ENCODE measurements at places on chromosomes 4 and X.

DNA sequence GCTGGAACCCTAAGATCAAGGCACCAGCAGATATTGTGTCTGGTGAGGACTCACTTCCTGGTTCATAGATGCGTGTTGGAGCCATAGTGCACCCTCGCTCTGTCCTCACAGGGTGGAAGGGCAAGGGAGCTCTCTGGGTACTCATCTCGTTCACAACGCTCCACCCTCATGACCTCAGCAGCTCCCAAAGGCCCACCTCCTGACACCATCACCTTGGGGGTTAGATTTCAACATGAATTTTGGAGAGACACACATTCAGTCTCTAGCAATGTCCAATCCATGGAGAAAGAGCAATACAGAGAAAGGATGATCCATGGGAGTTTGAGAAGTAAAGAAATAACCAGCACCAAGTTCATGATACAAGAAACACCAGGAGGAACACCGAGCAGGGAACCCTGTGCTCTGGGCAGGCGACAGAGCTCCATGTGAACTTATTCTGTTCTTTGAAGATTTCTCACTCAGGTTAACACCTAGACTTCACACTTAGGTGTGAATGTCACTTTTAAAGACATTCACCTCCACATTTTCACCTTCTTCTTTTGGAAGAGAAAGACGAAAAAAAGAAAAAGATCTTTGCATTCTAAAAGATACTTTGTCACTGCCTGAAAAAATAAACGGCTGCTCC lies 171.8 kb upstream of the FAM9B start:
- no peak for DNase-seq

GRCh38 chrX:46433892-46434291 lies 111.3 kb downstream of the ZNF674 start:
- DNase-seq = no peak

GRCh38 chr4:85005865-85006377 lies 39.4 kb upstream of the WDFY3 start:
- DNase-seq = no peak

GRCh38 chrX:97306771-97307470 lies 423.2 kb downstream of the RPA4 start:
- DNase-seq = no peak

- DNase-seq = no peak
These were observed 37.0 kb upstream of the SMIM31 start for GRCh38 chr4:164716901-164717300.

DNA sequence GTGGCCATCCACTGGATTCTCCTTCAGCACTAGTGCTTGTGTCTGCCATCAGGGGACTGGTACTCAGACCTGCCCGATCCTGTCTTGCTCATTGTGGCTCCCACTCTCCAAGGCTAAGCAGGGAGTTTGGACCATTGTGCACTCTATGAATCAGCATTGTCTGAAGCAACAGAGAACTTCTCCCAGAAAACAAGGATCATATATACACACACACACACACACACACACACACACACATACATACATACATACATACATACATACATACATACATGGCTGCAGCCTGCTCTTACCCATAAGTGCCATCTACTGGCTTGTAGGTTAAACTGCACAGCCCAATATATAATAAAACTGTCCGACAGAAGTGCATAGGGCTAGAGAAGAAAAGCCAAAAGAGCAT lies 345.3 kb upstream of the LCORL start:
- DNase-seq = no peak

DNA sequence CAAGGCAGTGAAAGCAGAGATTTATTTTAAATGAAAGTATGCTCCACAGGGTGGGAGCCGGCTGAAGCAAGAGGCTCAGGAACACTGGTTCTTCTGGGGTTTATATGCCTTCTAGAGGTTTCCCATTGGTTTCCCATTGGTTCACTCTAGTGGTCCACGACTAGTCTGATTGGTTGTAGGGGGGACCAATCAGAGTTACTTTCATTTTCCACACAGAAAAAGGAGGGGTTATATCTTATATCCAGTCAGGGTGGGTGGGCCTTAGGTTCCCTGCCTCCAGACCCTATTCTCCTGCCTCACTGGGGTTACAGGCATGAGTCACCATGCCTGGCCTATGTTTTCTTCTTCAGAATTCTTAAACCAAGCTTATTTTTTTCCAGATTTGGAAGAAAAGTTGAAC lies 101.6 kb downstream of the KLHL8 start:
- DNase-seq = no peak

GRCh38 chr4:27846951-27847350 lies 986.3 kb downstream of the STIM2 start:
- no peak for DNase-seq

- DNase-seq = no peak
These were observed 137.2 kb downstream of the SH3KBP1 start for GRCh38 chrX:19750028-19750782.

DNA sequence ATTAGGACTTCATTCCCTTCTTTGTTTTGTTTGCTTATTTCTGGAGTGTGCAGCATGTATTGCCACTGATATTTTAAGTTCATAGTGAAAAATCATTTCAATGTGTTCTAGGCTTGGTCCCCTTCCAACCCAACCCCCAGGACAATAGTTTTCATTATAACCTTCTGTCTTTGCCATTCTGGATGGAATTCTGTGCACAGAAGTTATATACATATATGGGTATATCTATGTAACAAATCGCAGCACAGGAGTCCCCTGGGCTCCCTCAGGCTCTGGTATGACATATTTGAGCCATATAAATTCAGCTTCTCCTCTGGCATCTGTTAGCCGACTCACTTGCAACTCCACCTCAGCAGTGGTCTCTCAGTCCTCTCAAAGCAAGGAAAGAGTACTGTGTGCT lies at the start of gene TNMD:
TNMD (plus strand) TSS at position 326 of the 400 bp plus-strand sequence. CDS start 83 bp downstream, outside the sequence.
- no peak for DNase-seq

DNA sequence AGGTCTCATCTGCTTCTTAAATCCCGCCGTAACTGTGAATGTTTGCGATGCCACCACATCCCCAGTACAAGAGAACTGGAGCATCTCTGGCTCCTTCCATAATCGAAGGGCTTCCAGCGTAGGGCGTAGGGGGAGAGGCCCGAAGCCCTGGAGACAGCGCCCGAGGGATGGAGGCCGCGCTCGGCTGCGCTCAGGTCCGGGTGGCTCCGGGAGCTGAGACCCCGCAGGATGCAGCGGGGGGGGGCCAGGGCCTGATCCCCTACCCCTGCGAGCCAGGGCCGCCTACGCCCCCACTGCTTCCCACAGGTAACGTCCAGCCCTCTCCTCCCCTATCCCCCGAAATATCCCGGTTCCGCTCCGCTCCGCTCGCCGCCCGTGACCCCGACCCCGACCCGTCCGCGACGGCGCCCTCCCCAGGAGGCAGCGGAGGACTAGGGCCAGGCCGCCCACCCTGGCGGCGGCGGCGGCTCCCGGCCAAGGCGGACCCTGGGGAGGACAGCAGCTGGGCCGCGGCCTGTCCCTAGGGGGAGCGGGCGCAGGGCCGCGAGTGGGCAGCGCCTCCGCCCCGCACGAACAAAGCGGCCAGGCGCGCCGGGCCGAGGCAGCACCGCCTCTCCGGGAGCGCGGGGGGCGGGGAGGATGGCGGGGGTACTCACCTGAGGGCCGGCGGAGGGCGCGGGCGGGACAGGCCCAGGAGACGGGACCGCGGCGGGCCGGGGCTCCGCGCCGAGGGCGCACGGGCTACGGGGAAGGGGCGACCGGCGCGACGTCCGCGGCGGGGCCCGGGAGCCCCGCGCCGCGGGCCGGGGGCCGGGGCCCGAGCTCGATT lies 723 bp downstream of the WDFY3 start:
- DNase-seq = peak; percentile 76

DNA sequence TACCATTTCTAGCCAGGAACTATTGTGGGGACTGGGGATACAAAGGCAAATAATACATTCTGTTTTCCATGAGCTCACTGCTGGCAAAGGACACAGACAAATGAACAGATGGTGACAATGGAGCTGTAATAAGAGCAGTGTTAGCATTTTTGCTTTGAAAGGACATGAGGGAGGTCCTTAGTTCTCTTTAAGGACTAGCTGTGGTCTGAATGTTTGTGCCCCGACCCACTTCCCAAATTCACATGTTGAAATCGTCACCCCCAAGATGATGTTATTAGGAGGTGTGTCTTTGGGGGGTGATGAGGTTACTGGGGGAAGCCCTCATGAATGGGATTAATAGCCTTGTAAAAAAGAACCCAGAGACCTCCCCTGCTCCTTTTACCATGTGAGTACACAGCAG lies 30.3 kb downstream of the CCNG2 start:
- DNase-seq = no peak

GRCh38 chr4:122710434-122711308 lies 21.8 kb upstream of the BBS12 start:
- no peak for DNase-seq

- DNase-seq = no peak
These were observed 3.7 kb downstream of the DOCK11 start for GRCh38 chrX:118499295-118499694.

DNA sequence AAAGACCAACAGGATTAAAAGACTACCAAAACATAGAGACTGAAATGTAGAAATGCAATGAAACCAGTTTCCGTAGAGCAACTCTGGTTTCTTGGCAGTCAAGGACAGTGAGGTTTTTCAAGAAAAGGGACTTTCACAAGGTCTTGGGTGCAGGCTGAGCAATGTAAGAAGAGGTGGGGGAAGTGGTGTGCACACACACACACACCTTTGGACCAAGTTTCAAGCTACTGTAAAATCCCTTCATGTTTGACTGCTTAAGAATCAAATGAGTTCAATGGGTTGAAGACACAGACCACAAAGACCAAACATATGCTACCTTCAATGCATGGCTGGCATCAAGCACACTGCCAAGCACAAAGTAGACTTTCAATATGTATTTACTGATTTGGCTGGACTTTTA lies 17.8 kb upstream of the MCF2 start:
- no peak for DNase-seq

- DNase-seq = no peak
These were observed 1.9 kb downstream of the CHRNA9 start for GRCh38 chr4:40337051-40337450.

GRCh38 chr4:101596781-101597552 lies 193.6 kb upstream of the BANK1 start:
- no peak for DNase-seq

- no peak for DNase-seq
These were observed 228.5 kb upstream of the CASK start for GRCh38 chrX:42151808-42152207.

- DNase-seq = peak; percentile 1
These were observed 23.0 kb downstream of the NAT8L start for GRCh38 chr4:2082118-2082517.

- DNase-seq = no peak
These were observed 291 bp upstream of the NBDY start for GRCh38 chrX:56728752-56729151.

- DNase-seq = no peak
These were observed 120.9 kb downstream of the BEND2 start for GRCh38 chrX:18099745-18100144.

GRCh38 chr4:80237992-80238391 lies 28.5 kb upstream of the FGF5 start:
- no peak for DNase-seq

GRCh38 chrX:136616987-136617685 lies 30.8 kb upstream of the CD40LG start:
- DNase-seq = no peak

GRCh38 chr4:111666826-111667360 lies 478.4 kb upstream of the FAM241A start:
- DNase-seq = no peak

DNA sequence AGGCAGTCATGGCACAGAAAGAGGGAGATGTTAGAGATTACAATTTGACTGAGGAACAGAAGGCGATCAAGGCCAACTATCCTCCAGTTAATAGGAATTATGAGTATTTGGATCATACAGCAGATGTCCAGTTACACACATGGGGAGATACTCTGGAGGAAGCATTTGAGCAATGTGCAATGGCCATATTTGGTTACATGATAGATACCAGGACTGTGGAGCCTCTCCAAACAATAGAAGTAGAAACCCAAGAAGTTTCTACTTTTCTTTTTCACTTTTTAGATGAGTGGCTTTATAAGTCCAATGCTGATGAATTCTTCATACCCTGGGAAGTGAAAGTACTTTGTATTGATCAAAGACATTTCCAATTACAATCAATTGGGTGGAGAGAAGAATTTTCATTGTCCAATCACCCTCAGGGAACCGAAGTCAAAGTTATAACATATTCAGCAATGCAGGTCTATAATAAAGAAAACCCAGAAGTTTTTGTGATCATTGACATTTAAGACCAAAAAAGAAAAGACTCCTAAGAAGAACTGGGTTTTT lies 139.1 kb downstream of the MAB21L2 start:
- no peak for DNase-seq

Data from endothelial cell (in vitro differentiated cells).